Suppressor macrophage (primary cell): ENCODE measurements at places on chromosomes 6 and 20.

DNA sequence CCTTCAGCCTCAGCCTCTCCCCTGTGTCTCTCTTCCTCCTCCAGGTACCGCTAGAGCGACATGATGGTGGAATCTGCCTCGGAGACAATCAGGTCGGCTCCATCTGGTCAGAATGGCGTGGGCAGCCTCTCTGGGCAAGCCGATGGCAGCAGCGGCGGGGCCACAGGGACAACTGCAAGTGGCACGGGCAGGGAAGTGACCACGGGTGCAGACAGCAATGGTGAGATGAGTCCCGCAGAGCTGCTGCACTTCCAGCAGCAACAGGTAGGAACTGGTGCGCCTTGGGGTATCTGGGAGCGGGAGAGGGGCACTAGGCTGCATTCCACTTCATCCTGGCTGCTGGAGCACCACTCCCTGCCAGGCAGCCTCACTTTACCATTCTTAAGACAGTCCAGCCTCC lies 19.5 kb downstream of the FOXP4 start:
- no peak for DNase-seq

DNA sequence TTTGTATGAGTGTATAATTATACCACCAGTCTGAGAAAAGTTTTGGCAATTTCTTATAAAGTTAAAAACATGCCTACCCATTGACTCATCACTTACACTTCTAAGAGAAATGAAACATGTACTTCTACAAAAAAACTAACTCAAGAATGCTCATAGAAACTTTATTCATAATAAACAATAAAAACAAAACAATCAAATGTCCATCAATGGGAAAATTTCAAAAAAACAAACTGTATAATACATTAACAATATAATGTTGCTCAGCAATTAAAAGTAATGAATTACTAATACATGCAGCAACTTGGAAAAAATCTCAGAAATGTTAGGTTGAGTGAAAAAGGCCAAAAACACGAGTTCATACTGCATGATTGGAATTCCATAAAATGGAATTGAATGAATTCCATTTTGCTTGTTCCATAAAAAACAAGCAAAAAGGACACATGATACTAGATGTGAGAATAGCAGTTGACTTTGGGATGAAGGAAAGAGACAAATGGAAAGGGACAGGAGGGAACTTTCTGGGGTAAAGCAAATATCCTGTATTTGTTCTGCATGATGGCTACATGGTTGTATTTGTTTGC lies 726.6 kb downstream of the RFPL4B start:
- no peak for DNase-seq

DNA sequence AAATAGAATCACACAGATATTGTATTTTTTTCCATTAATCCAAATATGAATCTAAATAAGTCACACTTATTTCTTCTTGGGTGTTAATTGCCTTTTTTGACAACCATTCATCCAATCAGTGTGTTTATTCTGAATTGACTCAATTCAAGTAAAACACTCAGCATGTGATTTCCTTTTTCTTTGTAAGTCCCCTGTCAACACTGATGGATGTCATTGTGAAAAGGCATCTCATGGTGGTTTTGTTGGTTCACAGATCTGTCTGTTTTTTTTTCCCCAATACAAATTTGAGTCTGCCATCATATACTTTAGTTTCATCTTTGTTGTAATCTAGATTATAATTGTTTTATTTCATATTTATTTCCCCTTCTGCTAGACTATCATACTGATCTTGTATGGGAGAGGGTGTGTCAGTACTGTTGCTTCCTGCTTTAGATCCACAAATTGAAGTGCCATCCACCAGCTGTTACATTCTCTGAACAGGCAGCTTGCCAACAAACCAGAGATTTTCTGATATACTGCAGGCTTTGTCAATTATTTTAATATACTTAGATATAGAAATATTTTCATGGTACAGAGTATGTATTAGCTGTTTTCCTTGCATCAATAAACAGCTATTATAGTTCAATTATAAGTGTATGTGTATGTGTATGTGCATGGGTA lies 64.2 kb upstream of the FLRT3 start:
- DNase-seq: no peak

- no peak for DNase-seq
Measured at GRCh38 chr20:32577657-32578056, 7.5 kb downstream of the NOL4L start.

GRCh38 chr20:982754-983153 lies 19.4 kb downstream of the RSPO4 start:
- no peak for DNase-seq

DNA sequence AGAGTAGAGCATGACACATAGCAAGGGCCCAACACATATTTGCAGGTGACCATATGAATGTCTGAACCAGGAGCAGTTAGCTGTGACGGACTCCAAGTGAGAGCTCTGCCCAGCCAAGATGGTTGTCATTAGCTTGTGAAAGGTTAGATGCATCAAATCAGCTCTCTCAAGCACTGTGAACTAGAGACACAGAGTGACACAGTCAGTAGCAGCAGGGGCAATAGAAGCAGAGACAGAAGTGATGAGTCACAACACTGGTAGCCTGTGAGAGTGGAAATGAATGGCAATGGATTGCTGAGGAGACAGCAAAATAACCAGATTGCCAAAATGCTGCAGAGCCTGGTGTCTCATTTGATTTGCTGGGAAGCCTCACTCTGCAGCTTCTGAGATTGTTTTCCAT lies 558.9 kb downstream of the PKHD1 start:
- no peak for DNase-seq

- peak; percentile 48 for DNase-seq
Measured at GRCh38 chr20:51385646-51386530, 156.6 kb downstream of the NFATC2 start.

DNA sequence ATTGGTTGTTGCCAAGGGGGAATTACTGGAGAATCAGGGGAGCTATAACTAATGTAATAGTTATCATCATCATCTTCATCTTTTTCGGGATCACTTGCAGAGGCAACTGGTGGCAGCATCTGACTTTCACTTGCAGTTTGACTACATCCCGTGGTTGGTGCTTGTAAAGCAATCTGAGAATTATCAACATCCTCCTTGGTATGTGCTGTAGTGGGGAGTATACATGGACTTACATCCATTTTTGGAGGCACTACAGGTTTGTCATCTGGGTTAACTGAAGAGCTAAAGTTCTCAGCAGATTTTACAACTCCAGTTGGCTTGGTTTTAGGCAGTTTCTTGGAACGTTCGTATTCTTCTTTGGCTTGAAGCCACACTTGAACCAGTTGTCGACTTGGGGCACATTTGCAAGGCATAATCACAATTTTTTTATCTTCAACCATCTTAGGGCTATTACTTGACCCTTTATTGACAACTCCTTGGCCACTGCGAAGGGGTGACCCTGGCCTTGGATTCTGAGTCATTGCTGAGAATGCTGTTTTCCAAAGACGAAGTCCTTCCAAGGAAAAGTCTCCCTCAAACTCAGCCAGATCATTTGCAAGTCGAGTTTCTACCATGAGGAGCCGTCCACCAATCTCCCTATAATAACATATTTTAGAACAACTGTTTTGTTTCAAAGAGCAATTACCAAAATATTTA lies 115.5 kb downstream of the REV3L start:
- no peak for DNase-seq

GRCh38 chr6:27565839-27566779 lies 93.2 kb upstream of the ZNF184 start:
- DNase-seq: no peak
